GM18507 (cell line): ENCODE measurements at places on chromosomes 5 and 9.

- DNase-seq: no peak
Observed at GRCh38 chr5:64269164-64269563, 103.5 kb downstream of the RNF180 start.

DNA sequence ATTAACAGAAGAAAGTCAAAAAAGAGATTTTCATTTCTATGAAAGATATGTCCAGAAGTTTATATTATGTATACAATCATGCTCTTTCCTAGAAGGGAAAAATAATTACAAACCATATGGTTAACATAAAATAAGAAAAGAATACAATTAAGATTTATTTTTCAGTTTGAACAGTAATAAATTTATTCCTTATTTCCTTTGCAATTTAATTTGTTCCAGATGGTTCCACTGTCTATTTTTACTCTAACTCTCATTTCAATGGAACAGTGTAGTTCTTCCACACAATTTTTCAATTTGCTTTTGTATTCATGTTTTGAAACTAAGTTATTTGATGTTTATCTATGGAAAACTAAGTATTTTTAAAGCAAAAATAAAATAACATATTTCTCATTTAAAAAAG lies 1026.3 kb downstream of the TAF11L14 start:
- DNase-seq: no peak

DNA sequence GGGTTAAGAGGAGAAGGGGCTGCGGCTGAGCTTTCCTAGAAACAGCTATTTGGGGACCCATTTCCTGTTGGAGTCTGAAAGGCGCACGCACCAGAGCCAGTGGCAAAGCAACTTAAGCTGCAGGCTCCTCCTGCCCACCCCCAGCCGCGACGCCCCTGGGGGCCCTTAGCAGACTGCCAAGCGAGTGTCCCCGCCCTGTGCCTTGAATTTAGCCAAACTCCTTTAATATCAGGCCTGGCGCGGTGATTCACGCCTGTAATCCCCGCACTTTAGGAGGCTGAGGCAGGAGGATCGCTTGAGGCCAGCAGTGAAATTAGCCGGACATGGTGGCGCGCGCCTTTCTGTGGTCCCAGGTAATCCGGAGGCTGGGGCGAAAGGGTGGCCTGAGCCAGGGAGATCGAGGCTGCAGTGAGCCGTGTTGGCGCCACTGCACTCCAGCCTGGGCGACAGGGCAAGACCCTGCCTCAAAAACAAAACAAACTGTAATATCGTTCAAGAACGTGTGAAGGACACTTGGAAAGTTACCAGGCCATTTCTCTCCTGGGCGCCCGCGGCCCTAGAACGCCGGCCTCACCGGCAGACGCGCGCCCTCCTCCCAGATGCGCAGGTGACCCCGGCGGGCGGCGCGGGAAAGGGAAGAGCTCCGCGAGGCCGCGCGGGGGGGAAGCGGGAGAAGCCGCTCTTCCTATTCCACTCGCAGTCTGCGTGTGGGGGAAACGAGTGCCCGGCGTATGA lies 1.0 kb upstream of the F2R start:
- no peak for DNase-seq

GRCh38 chr9:38434365-38434764 lies 10.1 kb upstream of the IGFBPL1 start:
- no peak for DNase-seq

GRCh38 chr9:114287001-114287762 lies 35.7 kb upstream of the ORM1 start:
- DNase-seq: no peak

GRCh38 chr5:147483961-147484707 lies 25.7 kb downstream of the DPYSL3 start:
- no peak for DNase-seq
